ENCODE measurements at places on chromosomes 3 and 15.
A peak's percentile ranks its signal among the peaks of the same experiment; 100 is the strongest.

DNA sequence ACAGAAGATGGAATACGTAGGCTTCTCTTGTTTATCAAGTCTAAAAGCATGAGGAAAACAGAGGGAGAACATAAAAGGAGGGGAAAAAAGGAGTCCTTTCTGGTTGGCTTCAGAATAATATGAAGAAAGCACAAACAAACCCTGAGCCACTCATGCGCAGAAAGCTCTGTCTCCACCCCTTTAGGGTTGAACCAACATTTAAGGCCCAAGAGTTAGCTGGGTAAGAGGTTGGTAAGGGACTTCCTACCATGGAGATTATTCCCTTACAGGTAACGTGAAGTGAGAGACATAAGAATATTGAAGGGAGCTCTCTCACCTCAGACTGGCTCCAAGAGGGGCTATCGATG is 145.3 kb downstream of the RORA start:
- H3K4me3 ChIP-seq, result no peak overlapping the region
- DNase-seq, result no peak
- H3K27me3 ChIP-seq, result no peaks in the 10 kb centered on the region
- no peak overlapping the region for H3K27ac ChIP-seq

- H3K27me3 ChIP-seq, result no peaks in the 10 kb centered on the region
- H3K4me1 ChIP-seq, result no peaks in the 10 kb centered on the region
- no peak overlapping the region for H3K27ac ChIP-seq
- DNase-seq, result no peak
- H3K4me3 ChIP-seq, result no peak overlapping the region
- no peaks in the 10 kb centered on the region for H3K36me3 ChIP-seq
These were observed 471.8 kb downstream of the MFSD1 start for GRCh38 chr3:159273608-159274007.

GRCh38 chr3:18527691-18528090 is 102.6 kb upstream of the SATB1 start:
- no peak overlapping the region for H3K27ac ChIP-seq
- no peaks in the 10 kb centered on the region for H3K4me1 ChIP-seq
- DNase-seq, result no peak
- no peaks in the 10 kb centered on the region for H3K27me3 ChIP-seq
- H3K36me3 ChIP-seq, result no peaks in the 10 kb centered on the region

DNA sequence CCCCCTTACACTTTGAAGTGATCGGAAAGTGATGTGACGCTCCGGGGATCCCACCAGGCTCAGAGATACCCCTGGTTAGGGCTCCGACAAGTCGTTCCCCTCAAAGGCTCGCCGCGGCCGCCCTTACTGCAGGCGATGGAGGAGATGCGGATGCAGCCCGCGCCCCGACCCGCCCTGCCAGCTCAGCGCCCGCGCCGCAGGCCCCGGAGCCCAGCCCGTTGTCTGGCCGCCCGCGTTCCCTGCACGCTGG is 228 bp downstream of the GLT8D1 start:
- DNase-seq, result no peak
- H3K4me3 ChIP-seq, result peak overlapping the region; percentile 90
- H3K36me3 ChIP-seq, result peaks cover 14% of the 10 kb centered on the region
- peaks cover 29% of the 10 kb centered on the region for H3K4me1 ChIP-seq
- peak overlapping the region; percentile 75 for H3K27ac ChIP-seq

- DNase-seq, result no peak
- H3K27ac ChIP-seq, result no peak overlapping the region
- H3K4me3 ChIP-seq, result no peak overlapping the region
- H3K27me3 ChIP-seq, result no peaks in the 10 kb centered on the region
These were observed 201.9 kb downstream of the DIPK2A start for GRCh38 chr3:144173491-144173890.

GRCh38 chr3:132879656-132880055 is 157.4 kb upstream of the NPHP3 start:
- no peaks in the 10 kb centered on the region for H3K36me3 ChIP-seq
- no peaks in the 10 kb centered on the region for H3K4me1 ChIP-seq
- no peak overlapping the region for H3K4me3 ChIP-seq
- no peaks in the 10 kb centered on the region for H3K27me3 ChIP-seq

DNA sequence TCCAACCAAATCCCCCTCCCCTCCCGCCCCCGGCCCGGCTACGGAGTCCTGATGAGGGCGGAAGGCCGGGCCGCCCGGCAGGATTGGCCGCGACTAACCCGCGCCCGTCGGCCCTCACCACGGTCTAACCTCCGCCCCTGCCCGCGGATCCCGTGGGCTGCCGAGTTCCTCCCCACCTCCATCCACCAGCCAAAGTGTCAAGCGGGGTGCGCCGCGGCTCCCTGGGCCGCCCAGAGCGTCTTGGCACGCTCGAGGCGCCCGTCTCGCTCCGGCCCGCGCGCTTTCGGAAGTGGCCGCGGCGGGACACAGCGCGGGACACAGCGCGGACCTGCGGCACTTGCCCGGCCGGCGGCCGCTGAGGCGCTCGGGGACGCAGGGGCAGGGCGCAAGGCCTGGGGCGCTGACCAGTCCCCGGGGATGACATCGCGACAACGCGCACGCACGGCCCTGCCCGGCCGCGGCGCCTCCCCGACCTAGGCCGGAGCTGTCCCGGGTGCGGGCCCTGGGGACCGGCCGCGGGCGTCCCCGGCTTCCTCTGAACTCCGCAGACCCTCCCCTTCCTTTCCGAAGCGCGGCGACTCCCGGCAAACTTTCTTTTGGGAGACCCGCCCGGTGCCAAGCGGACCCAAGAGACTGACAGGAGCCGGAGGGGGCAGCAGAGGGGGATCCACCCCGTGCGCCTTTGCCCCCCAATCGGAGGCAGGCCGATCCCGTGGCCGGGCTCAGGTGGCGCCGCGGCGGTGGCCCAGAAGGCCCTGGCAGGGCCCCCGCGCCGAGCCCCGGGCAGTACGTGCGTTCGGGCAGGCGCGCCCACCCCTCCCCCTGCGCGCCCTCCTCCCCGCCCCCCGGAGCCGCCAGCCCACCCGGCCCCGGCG is 112.8 kb upstream of the ICE2 start:
- DNase-seq, result no peak
- no peaks in the 10 kb centered on the region for H3K27me3 ChIP-seq
- peak overlapping the region; percentile 83 for H3K4me3 ChIP-seq

DNA sequence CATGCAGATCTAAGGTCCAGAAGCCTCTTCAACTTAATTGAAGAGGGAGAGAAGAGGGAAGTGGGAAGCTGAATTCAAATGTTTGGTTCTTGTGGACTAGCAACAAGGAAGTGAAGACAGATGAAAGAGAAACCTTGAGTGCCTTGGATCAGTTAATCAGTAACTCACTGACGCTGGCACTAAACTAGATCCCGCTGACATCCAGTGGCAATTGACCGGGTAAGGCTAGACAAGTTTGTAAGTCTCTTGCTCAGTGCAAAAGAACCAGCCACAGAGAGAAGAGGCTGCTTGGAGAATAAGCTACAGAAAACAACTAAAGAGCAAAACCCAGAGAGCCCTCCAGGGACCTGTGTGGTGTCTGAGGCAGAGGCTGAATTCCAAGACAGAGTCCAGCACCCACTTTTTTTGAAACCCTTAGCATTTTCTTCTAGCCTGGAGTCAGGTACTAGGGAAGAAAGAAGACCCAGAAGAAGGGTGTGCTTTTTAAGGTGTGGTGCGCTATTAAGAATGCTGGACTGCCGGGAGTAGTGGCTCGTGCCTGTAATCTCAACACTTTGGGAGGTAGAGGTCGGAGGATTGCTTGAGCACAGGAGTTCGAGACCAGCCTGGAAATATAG is 6.9 kb downstream of the PLCH1 start:
- no peak overlapping the region for H3K27ac ChIP-seq
- H3K27me3 ChIP-seq, result no peaks in the 10 kb centered on the region
- H3K4me1 ChIP-seq, result peaks cover 6% of the 10 kb centered on the region

DNA sequence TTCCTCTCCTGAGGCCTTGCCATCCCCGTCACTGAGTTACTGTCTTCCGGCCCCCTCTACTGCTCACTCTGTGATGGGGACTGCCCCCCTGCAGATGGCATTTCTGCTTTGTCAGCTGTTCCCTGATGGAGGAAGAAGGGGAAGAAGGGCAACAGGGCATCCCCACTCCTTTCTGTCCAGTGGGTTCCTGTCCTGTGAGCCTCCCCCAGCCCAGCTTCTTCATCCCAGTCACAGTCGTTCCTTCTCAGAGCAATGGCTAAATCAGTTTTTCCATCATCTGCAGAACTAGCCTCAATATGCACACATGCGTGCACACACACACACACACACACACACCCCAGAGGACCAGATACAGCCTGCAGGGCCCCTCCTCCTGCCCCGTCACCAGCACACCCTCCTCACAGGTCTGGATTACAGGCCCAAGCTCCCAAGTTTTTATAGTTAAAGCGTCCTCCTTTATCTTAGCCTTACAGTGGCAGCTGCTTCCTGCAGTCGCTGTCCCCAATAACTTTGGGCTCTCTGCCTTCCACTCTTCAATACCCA is 21.4 kb downstream of the ALDH1L1 start:
- no peak for DNase-seq
- no peaks in the 10 kb centered on the region for H3K27me3 ChIP-seq
- no peaks in the 10 kb centered on the region for H3K4me1 ChIP-seq
- H3K27ac ChIP-seq, result no peak overlapping the region
- no peaks in the 10 kb centered on the region for H3K36me3 ChIP-seq

- no peak for DNase-seq
- H3K27ac ChIP-seq, result no peak overlapping the region
- no peaks in the 10 kb centered on the region for H3K27me3 ChIP-seq
- H3K36me3 ChIP-seq, result no peaks in the 10 kb centered on the region
- no peaks in the 10 kb centered on the region for H3K4me1 ChIP-seq
These were observed 64.6 kb upstream of the PFN2 start for GRCh38 chr3:150035301-150035779.

DNA sequence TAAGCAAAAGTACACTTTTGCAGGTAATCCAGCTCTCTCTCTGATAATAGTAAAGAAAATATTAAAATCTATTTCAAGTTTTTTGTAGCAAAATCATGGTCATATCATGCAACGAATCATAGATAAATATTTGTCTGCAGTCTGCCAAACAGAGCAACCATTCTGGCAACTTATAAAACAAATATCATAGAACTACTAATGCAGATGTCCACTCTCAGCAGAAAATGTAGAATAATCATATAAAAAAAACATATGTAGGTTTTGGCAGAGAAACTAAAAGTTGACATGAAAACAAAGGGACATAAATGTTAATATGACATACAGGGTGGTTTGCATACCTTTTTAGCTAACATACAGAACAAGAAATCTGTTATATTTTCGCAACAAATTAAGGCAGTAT is 12.2 kb downstream of the TMCC1 start:
- H3K27me3 ChIP-seq, result no peaks in the 10 kb centered on the region
- H3K36me3 ChIP-seq, result peaks cover 8% of the 10 kb centered on the region
- H3K4me3 ChIP-seq, result no peak overlapping the region
- H3K27ac ChIP-seq, result no peak overlapping the region

DNA sequence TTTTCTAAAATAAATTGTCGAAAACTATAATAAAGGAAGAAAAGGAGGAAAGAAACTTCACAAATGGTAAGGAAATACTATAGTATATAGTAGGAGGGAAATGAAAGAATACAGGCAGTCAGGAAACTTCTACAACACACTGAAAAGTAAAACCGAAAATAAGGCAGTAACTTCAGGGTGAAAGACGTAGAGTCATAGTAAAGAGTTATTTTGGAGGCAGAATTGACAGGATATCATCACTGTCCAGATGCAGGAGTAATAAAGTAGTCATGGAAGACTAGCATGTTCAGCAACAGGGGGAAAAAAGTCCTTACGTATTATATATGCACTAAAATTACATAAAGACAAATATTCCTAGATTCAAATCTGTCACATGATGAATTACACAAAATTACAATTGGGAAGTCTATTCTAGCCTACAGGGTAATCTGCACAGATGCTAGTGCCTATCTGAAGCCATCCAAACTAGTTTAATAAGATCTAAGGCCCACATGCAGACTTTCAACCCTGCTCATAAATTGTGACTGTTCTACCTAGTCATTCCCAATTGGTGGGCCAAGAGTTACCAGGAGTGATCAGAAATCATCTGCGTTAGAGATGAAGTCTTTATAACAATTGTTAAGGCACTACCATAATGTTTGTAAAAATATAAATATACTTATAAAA is 14.0 kb downstream of the VPS13C start:
- H3K36me3 ChIP-seq, result no peaks in the 10 kb centered on the region
- H3K27me3 ChIP-seq, result no peaks in the 10 kb centered on the region
- peaks cover 15% of the 10 kb centered on the region for H3K4me1 ChIP-seq
- H3K27ac ChIP-seq, result peak overlapping the region; percentile 67
- DNase-seq, result no peak
- H3K4me3 ChIP-seq, result peak overlapping the region; percentile 31

DNA sequence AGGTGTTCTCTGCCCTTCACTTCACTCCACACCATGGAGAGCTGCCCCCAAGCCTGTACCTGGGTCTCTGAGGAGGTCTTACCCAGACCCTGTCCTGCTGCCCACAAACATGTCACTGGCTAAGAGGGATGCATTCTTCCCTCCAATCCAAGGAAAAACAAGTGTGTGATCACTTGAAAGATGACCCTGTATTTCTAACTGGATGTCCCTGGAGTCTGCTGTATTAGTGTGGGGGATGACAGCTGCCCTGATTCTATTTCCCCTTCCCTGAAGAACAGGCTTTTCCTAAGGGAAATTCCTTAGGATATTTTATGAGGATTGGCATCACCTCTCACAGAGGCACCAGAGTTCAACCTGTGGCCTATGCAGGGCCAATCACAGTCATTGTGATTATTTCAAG is 55.0 kb upstream of the GATA2 start:
- no peaks in the 10 kb centered on the region for H3K4me1 ChIP-seq
- no peaks in the 10 kb centered on the region for H3K27me3 ChIP-seq
- H3K36me3 ChIP-seq, result no peaks in the 10 kb centered on the region
- no peak overlapping the region for H3K4me3 ChIP-seq

DNA sequence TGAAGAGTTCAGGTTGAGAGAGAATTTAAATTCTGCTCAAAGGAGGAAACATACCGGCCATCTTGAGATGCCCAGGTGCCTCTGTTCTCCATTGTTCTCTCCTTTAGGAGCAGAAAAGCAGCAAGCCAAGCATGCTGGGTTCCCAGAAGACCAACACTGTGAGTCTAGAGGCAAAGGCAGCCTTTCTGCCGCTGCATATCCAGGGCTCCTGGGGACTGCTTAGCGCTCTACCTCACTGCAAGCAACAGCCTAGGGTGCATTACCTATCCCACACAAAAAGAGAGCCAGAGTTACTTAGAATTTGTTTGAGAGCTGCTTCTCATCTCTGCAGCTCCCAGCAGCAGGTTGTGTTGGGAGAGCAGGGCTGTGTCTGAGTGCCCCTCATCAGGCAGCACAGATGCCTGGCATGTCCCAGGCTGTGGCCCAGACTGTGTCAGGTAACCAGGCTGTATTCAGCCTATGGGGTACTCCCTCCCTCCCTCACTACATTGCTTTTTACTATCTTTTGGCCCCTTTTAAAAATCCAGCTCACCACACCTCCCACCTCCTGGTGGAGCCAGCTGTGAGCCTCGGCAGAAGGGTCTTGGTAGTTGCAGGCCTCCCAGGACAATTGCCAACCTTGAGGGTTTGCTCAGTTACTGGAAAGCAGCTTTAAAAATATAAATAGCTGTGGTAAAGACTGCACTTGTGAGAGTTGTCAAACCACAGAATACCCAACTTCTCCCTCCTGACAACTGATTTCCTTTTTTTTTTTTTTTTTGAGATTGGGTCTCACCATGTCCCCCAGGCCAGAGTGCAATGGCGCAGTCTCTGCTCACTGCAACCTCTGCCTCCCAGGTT is 30.2 kb downstream of the BCL2L10 start:
- no peaks in the 10 kb centered on the region for H3K36me3 ChIP-seq
- H3K27ac ChIP-seq, result peak overlapping the region; percentile 84
- no peaks in the 10 kb centered on the region for H3K27me3 ChIP-seq

All from GM12878 (cell line).